NAMALWA (cell line): ENCODE measurements at places on chromosomes 6 and 20.

DNA sequence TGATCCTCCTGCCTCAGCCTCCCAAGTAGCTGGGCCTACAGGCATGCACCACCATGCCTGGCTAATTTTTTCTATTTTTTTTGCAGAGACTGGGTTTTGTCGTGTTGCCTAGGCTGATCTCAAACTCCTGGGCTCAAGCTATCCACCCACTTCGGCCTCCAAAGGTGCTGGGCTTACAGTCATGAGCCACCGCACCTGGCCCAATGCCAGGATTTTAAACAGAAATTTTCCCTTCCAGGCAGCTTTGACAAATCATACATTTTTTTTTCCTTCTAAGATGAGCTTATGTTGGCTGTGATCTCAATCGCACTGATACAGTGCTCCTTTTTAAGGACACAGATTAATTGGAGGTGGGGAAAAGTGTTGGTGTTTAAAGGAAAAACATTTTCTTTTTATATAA lies 73.2 kb upstream of the CD2AP start:
- DNase-seq, result no peak

GRCh38 chr6:41343641-41344187 lies 8.3 kb downstream of the NCR2 start:
- no peak for DNase-seq

DNA sequence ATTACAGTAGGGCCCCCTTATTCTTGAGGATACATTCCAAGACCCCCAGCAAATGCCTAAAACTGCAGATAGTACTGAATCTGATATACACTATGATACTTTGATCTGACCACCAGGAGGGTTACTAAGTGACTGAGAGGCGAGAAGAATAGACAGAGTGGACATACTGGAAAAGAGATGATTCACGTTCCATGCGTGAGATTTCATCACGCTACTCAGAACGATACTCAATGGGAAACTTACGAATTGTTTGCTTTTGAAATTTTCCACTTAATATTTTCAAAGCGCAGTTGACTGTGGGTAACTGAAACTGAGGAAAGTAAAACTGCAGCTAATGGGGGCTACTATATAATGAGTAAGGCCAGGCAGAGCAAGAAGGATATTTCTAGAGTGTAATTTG lies 60.8 kb downstream of the STX11 start:
- no peak for DNase-seq

- no peak for DNase-seq
These were observed 5.2 kb downstream of the TFAP2C start for GRCh38 chr20:56634307-56634706.

DNA sequence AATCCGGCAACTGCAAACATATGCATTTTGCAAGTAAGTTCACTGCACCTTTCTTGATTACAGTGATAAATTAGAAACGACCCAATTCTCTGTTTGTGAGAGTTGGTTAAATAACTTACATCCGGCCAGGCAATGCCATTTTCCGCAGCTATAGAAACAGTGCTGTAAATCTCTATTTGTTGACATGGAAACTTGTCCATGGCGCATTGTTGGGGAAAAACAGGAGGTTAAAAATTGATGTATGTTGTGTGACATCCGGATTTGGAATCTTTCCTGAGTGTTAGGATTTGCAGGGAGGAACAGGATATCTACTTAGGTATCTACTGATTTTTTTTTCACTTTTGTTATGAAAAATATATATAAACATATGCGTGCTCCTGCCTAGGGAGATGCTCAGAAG lies 66.5 kb downstream of the DLGAP4 start:
- DNase-seq, result no peak

- DNase-seq, result no peak
These were observed 116.3 kb upstream of the FKBP1C start for GRCh38 chr6:63094947-63095346.

- no peak for DNase-seq
These were observed 739 bp downstream of the GSS start for GRCh38 chr20:34954904-34955230.

- peak; percentile 88 for DNase-seq
These were observed at the start of gene SLC29A1 for GRCh38 chr6:44223319-44224028. TSS of gene SLC29A1 (plus strand) at chr6:44223595. CDS start at chr6:44227314, 3,719 bp downstream.

DNA sequence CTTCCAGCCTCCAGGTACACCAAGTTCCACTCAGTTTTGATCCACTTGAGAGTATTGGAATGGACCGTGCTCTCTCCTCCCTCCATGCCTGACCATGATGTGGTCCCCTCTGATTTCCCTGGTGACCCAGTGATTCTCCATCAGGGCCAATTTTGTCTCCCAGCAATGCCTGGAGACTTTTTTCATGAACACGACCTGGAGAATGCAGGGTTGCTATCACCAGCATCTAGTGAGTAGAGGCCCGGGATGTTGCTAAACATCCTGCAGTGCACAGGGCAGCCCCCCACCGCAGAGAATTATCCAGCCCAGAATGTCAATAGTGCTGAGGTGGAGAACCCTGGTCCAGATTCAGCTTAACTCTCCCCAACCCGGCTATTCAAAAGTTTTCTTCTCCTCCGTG lies 134.0 kb upstream of the RREB1 start:
- no peak for DNase-seq

DNA sequence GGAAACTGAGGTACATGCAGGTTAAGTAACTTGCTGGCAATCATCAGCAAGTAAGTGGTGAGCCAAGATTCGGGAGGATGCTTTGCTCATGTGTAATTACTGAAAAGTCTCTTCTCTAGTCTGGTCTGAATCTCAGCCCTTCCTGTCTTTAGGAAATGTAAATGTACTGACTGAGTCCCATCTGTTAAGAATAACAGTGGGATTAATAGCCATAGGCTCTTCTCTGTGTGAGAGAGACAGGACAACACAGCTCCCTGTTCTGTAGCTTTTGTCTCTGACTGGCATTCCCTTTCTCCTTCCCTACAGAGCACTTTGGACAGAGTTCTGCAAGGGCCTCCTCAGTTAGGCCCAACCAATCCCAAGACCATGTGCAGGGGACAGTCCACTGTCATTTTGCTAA lies 131.3 kb upstream of the OGFRL1 start:
- DNase-seq, result no peak

DNA sequence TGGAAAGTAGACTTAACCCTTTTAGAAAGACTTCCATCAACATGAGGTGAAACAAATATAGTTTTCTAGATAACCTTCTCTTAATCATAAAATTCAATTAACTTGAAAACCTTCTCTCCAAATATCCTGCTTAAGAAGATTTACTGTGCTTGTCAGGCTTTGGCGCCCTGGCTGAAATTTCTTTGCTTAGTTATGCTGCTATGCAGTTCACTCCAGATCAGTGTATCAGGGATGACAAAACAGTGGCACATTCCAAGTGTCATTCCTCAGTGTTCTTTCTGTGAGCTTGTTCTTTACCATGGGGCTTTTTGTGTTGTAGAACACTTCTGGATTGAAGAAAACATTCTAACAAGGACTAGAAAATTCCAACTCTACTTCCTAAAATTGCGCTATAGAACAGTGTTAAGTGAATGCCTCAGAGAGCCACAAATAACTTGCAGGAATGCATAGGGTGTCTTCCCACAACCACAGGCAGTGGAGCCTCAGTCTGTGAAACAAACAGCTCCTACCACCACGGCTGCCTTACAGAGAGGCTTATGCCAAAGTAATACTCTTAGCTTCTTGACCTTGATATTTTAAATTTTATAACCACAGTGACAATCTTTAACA lies 443.6 kb downstream of the CDC5L start:
- DNase-seq, result no peak

GRCh38 chr6:27753668-27754407 lies 158.4 kb downstream of the OR2B2 start:
- peak; percentile 95 for DNase-seq

GRCh38 chr20:37821696-37822095 lies 81.2 kb upstream of the VSTM2L start:
- DNase-seq, result no peak

- DNase-seq, result no peak
These were observed 55.3 kb downstream of the NDUFAF5 start for GRCh38 chr20:13840093-13840465.

DNA sequence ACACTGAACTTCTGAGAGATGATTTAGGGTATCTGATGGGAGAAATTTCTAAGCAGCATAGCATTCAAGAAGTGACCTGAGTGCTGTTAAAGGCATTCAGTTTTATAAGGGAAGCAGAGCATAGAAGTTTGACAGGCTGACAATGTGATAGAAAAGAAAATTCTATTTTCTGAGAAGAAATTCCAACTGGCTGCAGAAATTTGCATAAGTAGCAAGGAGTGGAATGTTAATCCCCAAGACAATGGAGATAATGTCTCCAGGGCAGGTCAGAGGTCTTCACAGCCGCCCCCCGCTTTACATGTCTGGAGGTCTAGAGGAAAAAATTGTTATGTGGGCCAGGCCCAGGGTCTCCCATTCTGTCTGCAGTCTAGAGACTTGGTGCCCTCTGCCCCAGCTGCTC lies 1361.8 kb upstream of the EYS start:
- no peak for DNase-seq

DNA sequence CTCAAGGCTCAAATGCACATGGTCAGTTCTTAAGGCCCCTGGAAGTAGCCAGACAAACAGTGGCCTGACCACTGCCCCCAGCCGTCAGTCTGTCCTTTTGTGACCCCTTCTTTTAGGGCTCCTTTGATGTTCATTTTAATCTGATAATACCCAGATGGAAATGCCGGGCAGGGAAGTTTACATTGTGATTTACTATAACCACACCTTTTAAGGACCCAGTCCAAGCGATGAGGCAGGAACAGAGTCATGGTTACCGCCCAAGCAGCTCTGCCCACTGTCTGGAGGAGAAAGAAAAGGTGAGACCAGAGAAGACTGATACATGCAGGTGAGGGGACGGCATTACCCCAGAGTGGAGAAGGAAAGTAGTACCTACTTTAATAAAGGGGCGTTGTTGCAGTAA lies 110.6 kb downstream of the PLEKHG1 start:
- DNase-seq, result no peak

- DNase-seq, result no peak
These were observed 71.2 kb upstream of the TMEM244 start for GRCh38 chr6:129932321-129932720.

GRCh38 chr6:136076496-136076895 lies 173.6 kb downstream of the MTFR2 start:
- no peak for DNase-seq

DNA sequence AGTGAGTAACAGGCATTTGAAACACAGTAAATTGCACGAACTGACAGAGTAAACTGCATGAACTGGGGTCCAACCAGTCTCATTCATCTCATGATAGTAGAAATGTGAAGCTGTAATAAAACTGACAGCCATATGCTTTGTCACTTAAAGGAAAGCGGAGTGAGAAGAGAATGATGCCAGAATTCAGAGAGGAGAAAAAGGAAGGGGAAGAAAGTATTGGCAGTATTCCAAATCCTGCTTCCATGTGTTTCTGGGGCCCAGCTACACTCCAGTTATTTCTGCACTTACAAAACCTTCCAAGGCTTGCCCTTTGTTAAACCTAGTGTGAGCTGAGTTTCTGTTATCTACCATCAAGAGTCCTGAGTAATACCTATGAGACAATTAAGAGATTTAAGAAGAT lies 17.2 kb downstream of the SNX14 start:
- DNase-seq, result no peak

GRCh38 chr6:8059129-8059528 lies 5.1 kb downstream of the BLOC1S5 start:
- peak; percentile 60 for DNase-seq

- no peak for DNase-seq
These were observed 1365.9 kb downstream of the GRIK2 start for GRCh38 chr6:102759415-102759814.

- no peak for DNase-seq
These were observed 24.7 kb downstream of the RBCK1 start for GRCh38 chr20:432677-433299.

DNA sequence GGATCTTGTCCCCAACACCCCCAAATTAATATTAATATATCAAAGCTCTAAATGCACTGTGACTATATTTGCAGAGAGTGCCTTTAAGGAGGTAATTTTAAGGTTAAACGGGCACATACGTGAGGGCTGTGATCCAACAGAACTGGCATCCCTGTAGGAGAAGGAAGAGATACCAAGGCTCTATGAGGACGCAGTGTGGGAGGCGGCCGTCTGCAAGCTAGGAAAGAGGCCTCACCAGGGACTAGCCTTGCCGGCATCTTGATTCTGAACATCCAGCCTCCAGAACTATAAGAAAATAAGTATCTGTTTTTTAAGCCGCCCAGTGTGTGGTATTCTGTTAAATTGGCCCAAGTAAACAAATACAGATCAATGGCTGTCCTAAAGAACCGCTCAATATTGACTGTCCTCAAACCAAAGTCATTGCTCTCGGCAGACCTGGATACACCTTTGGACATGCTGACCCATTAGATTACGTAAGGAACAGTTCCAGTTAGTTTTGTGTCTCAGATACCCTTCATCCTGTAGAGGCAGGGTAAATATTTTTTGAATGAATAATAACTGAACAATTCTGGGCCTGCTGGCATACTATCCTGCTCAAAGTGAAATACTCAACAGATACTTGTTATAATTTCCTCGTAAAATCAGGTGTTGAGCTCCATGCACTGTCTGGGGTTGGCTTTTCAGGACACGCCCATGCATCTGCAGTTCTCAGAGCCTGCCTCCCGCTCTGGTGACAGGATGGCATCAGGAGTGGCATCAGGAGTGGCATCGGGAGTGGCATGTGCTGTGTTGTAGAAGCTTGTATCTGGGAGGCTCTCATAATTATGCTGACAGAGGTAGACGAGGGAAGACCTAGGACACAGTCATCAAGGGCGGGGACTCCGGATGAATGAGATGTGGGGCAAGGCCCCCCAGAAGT lies 6.3 kb downstream of the PRR18 start:
- DNase-seq, result no peak

DNA sequence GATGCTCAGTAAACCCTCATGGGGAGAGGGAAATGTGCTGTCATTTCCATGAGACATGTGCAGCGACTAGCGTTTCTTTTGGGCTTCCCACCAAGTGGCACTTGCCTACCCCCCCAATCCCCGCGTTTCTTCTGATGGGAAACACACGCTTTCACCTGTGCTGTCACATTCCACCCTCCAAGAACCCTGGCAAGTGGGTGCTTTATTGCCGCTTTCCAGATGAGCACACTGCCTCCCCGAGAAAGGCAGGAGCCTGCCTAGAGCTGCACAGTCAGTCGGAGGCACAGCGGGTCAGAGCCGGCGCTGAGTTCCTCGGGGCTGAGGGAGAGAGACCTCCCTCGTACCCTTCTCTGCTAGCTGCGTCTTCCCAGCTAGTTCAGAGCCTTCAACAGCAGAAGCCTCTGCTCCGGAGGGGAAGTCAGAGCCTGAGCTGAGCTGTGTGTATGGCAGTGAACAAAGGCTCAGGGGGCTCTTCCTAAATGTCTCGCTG lies 12.3 kb upstream of the CCDC167 start:
- no peak for DNase-seq

DNA sequence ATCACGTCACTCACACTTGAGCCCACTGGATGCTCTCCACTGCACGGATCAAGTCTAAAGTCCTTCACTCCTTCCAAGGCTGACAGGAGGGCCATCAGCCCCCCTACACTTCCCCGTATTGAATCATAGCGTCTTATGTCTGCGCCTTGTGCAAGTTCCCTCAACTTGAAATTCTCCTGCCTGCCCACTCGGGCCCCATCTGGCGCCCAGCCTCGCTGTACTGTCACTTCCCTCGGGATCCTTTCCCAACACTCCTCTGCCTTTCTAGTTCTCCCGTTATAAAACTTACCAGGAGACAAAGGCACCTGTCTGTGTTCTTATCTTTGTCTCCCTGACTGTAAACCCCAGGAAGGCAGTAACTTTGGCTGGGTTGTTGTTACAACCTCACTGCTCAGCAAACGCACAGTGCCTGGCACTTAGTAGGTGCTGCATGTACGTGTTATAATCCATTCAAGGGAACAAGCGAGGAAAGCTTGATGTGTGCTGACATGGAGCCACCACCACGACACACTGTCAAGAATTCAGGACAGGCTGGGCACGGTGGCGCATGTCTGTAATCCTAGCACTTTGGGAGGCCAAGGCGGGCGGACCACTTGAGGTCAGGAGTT lies 33.8 kb upstream of the ZFAND3 start:
- DNase-seq, result no peak
